ENCODE measurements at places on chromosomes 2 and 18. TPM values are rescaled to one million over a fixed set of nuclear protein-coding genes. Genes with fewer than 3 reads are reported as not detected.
A peak's percentile ranks its signal among the peaks of the same experiment; 100 is the strongest.

DNA sequence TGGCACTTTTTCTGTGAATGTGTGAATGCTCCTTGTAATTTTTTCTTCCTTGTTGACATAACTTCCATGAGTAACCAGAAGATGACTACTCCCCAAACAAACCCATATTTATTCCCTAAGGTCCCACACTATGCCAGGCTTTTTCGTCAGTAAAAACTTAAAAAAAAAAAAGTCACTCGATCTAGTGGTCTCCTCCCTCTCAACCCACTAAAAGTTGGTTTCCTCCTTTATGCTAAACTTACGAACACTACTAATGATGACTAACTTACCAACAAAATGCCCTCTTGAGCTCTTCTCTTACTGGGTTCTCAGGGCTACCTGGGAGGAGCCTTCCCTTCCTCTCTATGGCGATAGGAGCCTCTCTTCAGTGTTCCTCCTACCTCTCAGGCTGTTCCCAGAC lies 18.2 kb downstream of the ACVR1 start:
- no peak for DNase-seq

DNA sequence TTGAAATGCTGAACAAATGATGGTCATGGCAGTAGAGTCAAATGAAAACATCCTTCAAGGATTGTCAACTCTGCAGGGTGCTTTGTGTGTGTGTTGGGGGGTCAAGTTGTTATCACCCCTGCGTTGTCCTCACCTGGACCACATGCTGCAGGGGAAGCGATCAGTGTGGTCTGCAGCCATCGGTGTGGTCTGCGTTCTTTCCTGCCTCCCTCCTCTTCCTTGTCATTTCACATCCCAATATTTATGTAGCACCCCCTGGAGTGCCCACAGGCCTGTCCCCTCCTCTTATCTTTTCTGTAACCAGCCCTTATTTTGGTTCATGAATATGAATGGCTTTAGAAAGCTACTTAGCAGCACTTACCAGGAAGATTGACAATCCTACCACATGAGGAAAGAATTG lies 38.9 kb downstream of the UGP2 start:
- DNase-seq: no peak

- DNase-seq: no peak
Measured at GRCh38 chr18:11983592-11983991, 2.3 kb downstream of the IMPA2 start.

Gene CPO
- 0.53 TPM for polyA plus RNA-seq

- DNase-seq: no peak
Measured at GRCh38 chr2:191462370-191462769, 215.6 kb upstream of the NABP1 start.

DNA sequence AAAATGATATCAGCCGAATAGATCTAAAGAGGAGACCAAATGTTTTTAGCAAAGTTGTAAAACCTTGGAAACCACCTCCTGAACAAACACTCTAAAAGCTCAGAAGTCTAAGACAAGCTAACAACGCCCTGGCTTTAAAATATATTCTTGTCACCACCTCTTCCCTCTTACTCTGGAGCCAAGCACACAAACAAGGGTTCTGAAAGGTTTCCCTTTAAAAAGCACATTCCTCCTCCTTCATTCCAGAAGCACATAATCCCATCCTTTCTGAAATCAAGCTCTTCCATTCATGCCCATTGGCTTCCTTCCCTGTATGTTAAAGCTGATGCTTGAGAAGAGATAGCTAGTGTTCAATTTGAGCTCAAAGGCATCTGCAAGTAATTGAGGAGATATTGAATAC lies 382.0 kb downstream of the LNPK start:
- no peak for DNase-seq

DNA sequence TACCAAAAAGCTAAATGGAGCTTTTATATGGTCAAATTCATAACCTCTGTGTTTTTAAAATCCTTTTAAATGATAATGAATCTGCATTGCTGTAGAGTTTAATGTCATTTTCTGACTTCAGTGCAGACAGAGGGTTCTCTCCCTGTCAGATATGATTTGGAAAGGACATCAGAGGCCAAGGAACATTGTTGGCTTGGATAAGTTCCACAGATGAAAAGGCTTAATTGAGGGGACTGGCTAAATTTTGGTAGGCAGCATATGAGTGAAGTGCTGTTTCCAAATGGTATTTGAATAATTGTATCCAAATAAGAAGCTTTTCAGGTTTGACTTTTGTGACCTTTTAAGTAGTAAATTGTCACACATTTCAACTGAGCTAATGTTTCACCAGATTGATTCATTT lies 124.6 kb upstream of the KCNH7 start:
- no peak for DNase-seq

- DNase-seq: no peak
Measured at GRCh38 chr2:207155516-207156444, 10.0 kb downstream of the KLF7 start.

Gene MRPL33
- 109 TPM for polyA plus RNA-seq

- DNase-seq: no peak
Measured at GRCh38 chr2:189300916-189301315, 121.4 kb upstream of the COL5A2 start.

- DNase-seq: peak; percentile 52
Measured at GRCh38 chr2:715854-716560, 38.8 kb upstream of the TMEM18 start.

Gene CHRNA1
- polyA plus RNA-seq: 0.14 TPM

DNA sequence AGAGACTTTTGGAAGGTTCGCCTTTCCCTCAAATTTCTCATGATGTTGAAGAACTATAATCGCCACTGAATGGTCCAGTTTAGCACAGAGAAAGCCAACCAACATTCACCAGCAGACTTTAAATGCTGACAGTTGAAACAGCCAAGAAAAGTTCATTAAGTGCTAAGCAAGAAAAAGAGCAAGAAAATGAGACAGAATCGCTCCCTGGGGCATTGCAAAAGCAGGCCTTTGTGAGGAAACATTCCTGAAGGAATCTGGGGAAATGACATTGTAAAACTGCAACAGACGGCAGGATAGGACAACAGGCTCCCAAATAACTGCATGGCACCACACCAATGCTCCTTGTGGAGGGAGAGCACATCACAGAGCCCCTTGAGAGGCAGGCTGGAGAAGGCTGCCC lies 269.3 kb upstream of the ID2 start:
- DNase-seq: no peak

DNA sequence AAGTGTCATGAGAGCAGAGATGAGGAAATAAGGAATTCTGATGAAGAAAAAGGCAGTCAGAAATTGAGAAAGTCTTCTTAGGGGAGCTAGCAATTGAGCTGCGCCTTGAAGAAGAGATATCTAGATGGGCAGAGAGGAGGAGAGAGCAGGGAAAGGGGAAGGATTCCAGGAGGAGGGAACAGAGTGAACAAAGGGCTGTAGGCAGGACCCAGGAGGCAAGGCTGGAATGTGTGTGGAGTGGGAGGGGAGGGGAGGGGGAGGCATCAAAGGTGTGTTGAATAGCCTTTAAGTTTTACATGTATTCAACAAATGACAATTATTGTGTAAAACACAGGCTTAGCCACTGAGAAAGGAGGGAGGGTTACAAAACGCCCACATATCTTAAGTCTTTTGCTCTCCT lies 164.5 kb downstream of the TDRD15 start:
- no peak for DNase-seq

- peak; percentile 36 for DNase-seq
Measured at GRCh38 chr2:129396980-129397599, 582.4 kb upstream of the RAB6C start.

Gene ANKRD30BL
- 0.58 TPM for polyA plus RNA-seq

Gene MROH2A
- polyA plus RNA-seq: 0.61 TPM

GRCh38 chr2:179349670-179350303 lies 85.2 kb upstream of the SESTD1 start:
- no peak for DNase-seq

Gene TANC1
- polyA plus RNA-seq: 76.6 TPM

GRCh38 chr18:52337276-52337675 lies 2.7 kb upstream of the DCC start:
- DNase-seq: no peak

Gene GPBAR1
- 1.2 TPM for polyA plus RNA-seq

Gene EMILIN2
- polyA plus RNA-seq: 16.3 TPM

DNA sequence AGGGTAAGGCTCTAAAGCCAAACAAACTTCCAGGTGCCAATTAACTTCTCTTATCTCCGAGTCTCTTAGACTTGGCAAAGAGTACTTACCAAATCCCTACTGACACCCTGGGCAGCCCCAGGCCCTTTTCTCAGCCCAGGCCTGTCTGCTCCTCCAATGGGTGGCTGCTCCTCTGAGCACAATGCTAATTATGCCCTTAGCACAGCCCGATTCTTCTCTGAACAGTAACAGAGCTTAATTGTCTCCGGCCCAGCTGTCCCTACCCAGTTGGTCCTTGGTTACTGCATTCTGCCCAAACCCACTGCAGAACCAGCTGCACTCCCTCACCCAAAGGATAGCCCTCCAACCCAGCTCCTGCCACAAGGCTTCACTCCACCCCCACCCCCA lies 110.3 kb downstream of the SMAD7 start:
- DNase-seq: peak; percentile 26

DNA sequence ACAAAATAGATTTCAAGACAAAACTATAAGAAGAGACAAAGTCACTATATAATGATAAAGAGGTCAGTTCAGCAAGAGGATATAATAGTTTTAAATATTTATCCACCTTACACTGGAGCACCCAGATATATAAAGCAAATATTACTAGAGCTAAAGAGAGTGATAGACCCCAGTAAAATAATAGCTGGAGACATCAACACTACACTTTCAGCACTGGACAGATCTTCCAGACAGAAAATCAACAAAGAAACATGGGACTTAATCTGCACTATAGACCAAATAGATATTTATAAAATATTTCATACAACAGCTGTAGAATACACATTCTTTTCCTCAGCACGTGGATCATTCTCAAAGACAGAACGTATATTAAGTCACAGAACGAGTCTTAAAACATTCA lies 86.6 kb downstream of the ATP8B1 start:
- DNase-seq: no peak

DNA sequence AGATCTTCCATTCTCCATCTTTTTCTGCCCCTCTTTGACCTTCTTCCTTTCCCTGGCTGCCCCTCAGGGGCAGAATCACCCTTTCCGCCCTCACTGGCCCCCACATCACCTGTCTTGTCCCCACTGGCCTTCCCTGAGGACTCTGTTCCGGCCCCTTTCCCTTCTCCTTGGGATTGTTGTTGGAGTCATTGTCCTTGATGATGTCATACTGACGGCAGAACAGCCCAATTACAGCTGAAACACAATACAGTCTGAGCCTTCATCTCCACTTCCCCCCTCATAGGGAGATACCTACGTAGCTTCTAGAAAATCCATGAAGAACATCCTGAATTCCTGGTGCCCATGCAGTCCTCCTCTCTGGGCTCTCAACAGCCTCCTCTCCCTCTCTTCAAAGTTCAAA lies 2.4 kb downstream of the FNDC4 start:
- DNase-seq: no peak

Measured in left lung (tissue), 14 donors.